ENCODE measurements at places on chromosomes 12 and 14.

- no peak for DNase-seq
These were observed 808 bp downstream of the MSI1 start for GRCh38 chr12:120367924-120368788.

GRCh38 chr14:101456246-101457175 lies 104.8 kb upstream of the DIO3 start:
- DNase-seq: no peak

- DNase-seq: no peak
These were observed 31.6 kb upstream of the NUDT14 start for GRCh38 chr14:105212541-105213300.

- no peak for DNase-seq
These were observed 36.0 kb downstream of the FBRSL1 start for GRCh38 chr12:132525833-132526455.

DNA sequence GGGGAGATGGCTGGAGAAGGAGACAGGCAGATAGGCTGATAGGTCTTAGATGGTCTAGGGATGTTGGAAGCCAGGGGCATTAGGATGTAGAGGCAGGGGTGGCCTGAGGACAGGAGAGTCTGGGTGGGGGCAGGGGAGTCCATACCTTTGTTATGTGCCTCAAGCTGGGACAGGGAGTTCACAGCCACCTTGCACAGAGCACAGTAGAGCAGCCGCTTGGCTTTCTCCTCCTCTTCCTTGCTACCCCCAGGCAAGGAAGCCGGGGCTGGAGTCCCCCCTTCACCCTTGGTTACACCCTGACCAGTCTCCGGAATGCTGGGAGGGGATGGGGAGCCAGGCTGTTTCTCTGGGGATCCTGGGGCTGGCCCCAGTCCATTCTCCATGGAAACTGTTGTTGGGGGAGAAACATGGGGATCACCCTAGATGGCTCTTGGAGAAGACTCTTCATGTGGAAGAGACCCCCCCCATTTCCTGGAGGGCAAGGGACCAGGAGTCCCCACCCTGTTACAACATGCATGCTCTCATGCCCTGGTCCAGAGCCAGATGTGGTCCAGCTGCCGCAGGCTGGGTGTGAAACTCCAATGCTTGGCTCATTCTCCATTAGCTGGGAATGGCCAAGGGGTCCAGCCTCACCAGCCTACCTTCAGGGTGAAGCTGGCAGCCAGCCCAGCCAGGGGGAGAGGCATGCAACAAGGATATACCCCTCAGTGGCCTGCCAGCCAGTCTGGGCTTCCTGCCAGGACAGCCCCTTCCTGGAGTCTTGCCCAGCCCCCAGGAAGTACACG lies 7.2 kb upstream of the GPR84 start:
- DNase-seq: no peak

- no peak for DNase-seq
These were observed 154.1 kb downstream of the BTG1 start for GRCh38 chr12:91991399-91992187.

DNA sequence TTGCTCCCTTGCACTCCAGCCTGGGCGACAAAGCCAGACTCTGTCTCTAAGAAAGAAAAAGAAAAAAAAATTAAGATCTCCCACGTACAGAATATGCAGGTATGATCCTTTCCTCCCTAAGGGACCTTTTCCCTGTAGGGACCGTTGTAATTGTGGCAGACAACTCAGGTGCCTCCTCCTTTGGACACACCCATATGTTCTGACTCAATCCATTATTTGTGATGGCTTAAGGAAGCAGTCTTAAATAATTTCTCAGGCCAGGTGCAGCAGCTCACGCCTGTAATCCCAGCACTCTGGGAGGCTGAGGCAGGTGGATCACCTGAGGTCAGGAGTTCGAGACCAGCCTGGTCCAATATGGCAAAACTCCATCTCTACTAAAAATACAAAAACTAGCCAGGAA lies 53.1 kb downstream of the TMCC3 start:
- no peak for DNase-seq

All from activated effector memory CD4-positive, alpha-beta T cell treated with Interleukin-2 at 50 U/mL for 16 hours (primary cell).